ENCODE measurements at places on chromosomes 5 and 9.

- DNase-seq = no peak
These were observed 868.1 kb upstream of the CDH9 start for GRCh38 chr5:27906481-27906880.

GRCh38 chr5:90153031-90153430, 256.5 kb downstream of the CETN3 start:
- DNase-seq = no peak

GRCh38 chr9:136686794-136687711, at the start of gene AGPAT2:
AGPAT2 (minus strand) TSS chr9:136687457; CDS start chr9:136687357, 100 bp downstream.
- peak; percentile 56 for DNase-seq

DNA sequence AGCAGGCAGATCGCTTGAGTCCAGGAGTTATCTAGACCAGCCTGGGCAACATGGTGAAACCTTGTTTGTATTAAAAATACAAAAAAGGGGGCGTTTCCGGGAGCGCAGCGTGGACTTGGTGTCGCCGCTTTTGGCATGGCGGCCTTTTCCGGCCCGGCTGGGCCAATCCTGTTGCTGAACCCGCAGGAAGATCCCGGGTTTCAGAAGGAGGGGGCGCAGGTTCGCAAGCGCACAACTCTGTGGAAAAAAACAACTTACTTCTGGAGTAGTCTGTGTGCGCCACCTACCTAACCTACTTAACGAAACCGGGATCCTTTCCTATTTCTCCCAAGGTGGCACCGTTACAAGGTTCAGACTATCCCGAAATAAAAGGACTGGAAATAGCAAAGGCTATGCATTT, 198.6 kb downstream of the MSX2 start:
- no peak for DNase-seq

DNA sequence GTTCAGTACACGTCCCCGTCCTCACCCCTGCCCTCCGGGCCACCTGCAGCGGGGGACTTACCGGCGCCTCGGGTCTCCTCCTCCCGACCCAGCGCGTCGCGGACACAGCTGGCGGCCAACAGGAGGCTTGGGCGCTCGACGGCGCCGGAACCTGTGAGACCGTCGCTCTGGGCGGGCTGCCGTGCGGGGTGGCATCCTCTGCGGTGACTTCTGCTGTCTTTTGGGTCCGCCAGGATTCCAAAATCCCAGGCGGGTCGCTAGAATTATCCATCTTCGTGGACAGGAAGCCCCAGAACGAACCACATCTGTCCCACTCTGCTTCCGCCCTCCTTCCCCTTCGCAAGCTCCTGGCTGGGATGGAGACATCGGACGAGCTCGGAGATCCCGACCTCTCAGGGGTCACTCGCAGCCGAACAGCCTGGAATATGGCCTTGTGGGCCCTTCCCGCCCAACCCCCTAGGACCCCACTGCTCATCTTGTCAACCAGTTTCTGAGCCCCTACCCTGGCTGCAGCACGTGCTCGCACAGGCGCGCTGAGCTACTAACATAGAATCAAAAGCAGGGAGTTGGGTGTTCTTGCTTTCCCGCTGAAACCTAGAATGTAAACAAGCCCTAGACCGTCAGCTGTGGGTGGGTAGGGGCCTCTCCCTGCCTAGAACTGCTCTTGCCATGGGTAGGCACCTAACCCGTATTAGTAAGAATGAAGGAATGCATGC, 947 bp upstream of the MARCHF3 start:
- DNase-seq = peak; percentile 3

- DNase-seq = no peak
These were observed 170.5 kb downstream of the NDUFS4 start for GRCh38 chr5:53730943-53731342.

- DNase-seq = no peak
These were observed 3.7 kb upstream of the HOMER1 start for GRCh38 chr5:79517601-79518000.

GRCh38 chr5:29089591-29090130, 2051.3 kb upstream of the CDH9 start:
- no peak for DNase-seq

GRCh38 chr9:90219548-90220118, 423.0 kb downstream of the DIRAS2 start:
- DNase-seq = no peak

DNA sequence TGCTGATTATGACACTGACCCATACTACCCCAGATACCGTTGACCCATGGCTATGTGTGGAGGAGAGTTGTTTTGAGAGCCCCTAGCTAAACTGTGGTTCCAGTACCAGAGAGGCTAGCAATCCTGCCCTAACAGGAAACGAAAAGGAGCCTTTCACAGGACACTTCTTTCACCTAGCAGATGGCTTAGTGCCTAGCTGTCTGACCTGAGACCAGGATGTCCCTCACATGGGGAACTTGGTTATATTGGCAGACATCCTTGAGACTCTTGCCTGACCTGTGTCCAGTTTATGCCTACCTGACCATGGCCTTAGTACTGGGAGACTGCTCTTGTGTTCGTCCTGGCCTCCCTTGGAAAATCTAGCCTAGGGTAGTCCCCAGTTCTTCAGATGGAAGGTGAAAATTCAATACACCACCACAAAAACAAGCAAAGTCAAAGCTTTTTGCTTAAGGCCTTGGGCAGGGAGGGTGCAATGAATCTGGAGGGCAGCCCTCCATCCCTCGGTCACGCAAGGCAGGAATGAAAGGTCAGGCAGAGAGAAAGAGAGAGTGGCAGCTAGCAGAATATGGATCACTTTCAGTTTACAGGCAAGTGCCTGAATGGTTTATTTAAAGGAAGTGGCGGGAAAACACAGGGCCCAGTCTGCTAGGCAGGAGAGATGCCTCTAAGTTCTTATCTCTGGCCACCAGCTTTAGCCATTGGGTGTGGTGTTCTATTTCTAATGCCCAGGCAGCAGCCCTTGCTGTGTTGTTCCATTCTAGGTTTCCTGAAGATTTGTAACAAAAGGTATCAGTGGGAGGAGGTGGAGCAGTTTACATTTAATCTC, 16.4 kb upstream of the ZNF474 start:
- no peak for DNase-seq

DNA sequence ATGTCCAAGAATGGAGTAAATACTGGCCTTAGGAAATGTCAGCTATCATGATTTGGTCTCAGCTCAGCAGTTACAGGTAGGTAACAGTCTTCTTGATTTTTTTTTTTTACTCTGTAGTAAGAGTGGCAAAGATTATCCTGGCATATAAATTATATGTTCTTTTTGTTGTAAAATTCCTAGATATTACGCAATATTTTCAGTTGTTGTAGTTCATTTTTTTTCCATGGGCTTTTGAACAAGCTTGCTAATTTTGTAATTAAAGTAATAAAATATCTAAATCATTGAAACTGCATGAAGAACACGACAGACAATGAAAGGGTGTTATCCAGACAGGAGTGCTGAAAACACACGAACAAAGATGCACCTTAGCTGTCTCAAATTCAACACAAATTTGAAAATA, 249.4 kb downstream of the PRDM9 start:
- DNase-seq = no peak

GRCh38 chr9:131337131-131337848, 47.8 kb downstream of the PLPP7 start:
- DNase-seq = no peak

GRCh38 chr5:73317523-73317922, 131.1 kb downstream of the FOXD1 start:
- DNase-seq = no peak
